Non-pigmented ciliary epithelial cell (primary cell): ENCODE measurements at places on chromosomes 2 and 18.

GRCh38 chr18:77177009-77177408 lies 44.4 kb upstream of the MBP start:
- DNase-seq: peak; percentile 50

GRCh38 chr2:223649554-223650533 lies 47.7 kb upstream of the SCG2 start:
- no peak for DNase-seq

GRCh38 chr2:137091704-137092103 lies 326.4 kb downstream of the THSD7B start:
- no peak for DNase-seq

DNA sequence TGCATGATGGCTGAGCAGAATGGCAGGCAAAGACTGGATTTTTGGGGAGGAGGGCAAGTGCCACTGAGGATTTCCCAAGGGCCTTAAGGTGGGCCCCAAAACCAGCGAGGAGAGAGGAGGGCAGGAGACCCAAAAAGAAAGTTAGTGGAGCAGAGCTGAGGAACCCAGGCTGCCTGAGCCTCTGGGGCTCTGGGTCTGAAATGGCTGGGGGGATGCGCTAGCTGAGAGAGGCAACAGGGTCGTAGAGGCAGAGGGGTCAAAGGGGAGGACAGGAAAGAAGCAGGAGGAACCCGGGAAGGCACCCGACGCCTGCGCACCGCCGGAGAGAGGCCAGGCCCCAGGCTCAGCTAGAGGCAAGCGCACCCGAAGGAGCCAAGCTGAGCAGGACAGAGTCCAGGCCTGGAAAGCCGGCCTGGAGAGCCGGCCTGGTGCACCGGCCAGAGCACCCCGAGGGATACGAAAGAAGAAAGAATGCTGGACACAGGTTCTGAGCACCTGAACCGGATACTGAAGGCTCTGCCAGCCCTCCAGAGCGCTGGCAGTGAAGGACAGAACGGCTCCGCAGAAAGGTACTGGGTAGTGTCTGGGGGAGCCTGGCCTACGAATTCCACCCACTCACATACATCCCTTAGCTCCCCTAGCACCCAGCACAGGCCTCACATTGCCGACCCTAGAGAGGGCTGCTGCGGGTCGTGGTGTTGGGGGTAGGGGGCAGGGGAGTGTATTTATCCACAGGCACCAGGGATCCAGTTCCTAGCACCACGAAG lies 39.5 kb upstream of the ATP6V1B1 start:
- no peak for DNase-seq

DNA sequence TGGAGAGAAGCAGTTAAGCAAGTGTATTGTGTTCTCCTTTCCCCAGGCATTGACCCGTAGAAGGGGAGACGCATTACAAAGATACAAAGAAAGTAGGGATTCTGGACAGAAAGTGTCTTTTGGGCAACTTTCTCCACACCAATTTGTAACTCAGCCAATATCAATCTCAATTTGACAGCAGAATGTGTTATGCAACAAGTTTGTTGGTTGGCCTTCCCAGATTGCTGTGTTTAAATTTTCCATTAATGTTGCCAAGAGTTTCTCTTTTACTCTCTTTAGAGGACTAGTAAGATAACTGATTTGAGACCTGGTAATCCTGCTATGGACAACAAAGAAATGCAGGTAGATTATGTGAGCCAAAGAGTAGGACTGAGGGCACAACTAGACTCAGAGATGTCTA lies 279.6 kb downstream of the ZNF804A start:
- no peak for DNase-seq

- DNase-seq: no peak
Observed at GRCh38 chr2:224040753-224041152, 1.7 kb upstream of the SERPINE2 start.

DNA sequence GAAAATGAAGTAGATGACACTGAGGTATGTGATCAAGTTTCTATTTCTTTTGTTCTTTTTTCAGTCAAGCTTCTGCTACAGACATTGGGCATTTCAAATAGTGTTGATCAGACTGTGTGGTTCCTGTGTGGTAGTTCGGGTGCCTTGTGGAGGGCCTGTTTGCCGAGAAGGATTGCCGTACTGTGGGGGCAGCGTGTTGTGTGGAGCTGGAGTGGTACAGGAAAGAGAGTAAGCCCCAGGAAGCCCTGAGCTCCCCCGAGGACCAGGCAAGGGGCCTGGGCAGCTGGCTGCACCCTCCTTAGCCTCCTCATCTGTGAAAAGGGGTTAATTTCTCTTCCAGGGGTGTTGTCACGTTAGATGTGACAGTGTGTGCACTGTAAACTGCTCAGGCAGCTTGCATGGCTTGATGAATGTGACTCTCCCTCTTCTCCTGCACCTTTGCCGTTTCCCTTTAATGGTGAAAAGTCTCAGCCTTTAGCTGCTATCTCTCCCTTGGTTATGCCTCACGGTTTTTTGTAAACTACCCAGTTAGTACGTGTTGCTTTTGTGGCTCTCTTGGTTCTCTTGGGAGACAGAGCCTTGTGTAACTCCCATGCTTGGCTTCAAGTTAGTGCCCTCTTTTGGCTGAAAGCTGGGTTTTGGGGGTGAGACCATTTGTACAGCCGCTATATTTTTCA lies 19.5 kb downstream of the C2orf74 start:
- no peak for DNase-seq

DNA sequence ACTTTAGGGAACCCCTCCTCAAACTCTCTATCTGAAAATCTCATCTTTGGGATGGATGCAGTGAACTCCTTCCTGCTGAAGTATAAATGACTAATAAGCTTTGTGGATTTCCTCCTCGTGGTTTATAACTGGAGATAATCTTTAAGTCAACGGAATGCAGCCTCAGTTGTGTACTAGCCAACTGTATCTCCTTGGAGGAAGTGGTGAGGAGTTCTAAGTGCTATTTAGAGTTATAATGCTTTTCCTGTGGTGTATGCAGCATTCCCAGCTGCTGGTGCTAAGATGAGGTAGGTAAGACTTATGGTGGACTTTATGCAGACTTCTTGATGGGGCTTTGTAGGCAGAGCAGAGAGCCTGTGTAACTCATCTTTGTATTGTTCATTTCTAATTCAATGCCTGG lies 90.9 kb downstream of the LYPD6B start:
- DNase-seq: peak; percentile 41

- no peak for DNase-seq
Observed at GRCh38 chr2:138779406-138779780, 797 bp downstream of the NXPH2 start.

- DNase-seq: peak; percentile 78
Observed at GRCh38 chr2:157245846-157246764, 11.4 kb upstream of the GALNT5 start.
